ENCODE measurements at places on chromosomes 11 and 22.

GRCh38 chr22:30226192-30226832 is 20.2 kb downstream of the LIF start:
- no peak for DNase-seq

GRCh38 chr11:34206407-34207300 is 101.2 kb downstream of the NAT10 start:
- DNase-seq = no peak

DNA sequence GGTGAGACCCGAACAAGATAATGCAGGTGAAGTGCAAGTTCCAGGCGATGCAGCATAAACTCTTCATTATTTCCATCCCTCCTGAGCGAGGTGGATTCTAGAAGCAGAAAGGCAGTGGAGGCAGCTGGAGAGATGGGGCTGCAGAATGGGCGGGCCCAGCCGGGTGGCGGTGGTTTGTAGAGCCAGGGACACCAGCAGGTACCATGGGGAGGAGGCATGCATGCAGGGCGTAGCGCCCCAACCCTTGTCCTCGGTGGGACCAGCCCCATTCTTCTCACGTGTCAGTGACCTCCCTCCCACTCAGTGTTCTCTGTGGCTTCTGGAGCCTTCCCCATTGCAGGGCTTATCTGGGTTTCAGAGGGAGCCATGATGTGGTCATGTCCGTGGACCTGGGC is 38.0 kb downstream of the MPPED1 start:
- DNase-seq = no peak

- no peak for DNase-seq
Measured at GRCh38 chr22:43213051-43213450, 26.1 kb upstream of the TTLL12 start.

- DNase-seq = no peak
Measured at GRCh38 chr11:130609121-130610035, 160.9 kb downstream of the ADAMTS15 start.

DNA sequence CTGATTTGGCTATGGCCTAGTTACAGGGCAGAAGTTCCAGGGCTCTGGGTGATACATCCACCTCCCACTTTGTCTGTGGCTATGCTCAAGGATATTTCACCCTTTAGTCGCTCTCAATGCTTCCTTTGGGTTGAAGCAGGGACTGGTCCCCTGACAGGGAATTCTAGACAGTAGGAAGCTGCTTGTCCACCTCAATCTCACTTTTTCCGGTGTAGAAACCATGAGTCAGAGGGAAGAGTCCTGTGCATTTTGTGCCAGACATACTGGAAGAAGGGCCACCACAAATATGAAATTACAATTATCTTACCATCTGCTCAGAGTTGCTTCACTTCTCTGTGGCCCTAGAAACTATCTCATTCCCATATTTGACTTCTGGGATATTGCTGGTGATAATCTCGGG is 413.7 kb upstream of the FAT3 start:
- no peak for DNase-seq

DNA sequence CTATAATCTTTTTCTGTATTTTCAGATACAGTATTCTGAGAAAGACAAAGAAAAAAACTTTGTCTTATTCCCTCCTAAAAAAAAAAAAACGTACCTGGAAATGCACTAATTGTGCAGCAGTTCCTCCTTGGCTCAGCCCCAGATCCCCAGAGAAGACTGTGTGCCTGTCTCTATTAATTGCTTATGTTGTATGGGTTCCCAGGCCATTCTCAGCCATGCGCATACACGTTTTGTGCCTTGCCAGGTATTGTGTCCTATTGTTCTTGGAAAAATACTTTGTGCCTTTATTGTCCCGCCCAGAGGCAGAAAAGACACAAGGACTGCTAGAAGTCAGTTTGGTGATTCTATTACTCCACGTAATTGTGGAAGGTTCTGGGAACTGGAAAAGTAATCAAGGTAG is 91.2 kb downstream of the PIWIL4 start:
- DNase-seq = no peak

Data from NK-92 treated with Interleukin-12 subunit alpha and Interleukin-12 subunit beta, amount 100 ng/mL, for 24 hours (cell line).